Ureter (tissue), 1 donor: ENCODE measurements at places on chromosomes 5 and 9. TPM values are rescaled to one million over a fixed set of nuclear protein-coding genes. Genes with fewer than 3 reads are reported as not detected.

PTCD2 gene
- total RNA-seq: 17.0 TPM

ACOT12 gene
- total RNA-seq: not detected

PRDM9 gene
- not detected for total RNA-seq

SLC25A2 gene
- 1.3 TPM for total RNA-seq

GDNF gene
- total RNA-seq: not detected

BARHL1 gene
- total RNA-seq: not detected

PCDHB5 gene
- 2.9 TPM for total RNA-seq

WDR31 gene
- 5.1 TPM for total RNA-seq

ANKRD55 gene
- 0.34 TPM for total RNA-seq

GABRG2 gene
- total RNA-seq: not detected

DNA sequence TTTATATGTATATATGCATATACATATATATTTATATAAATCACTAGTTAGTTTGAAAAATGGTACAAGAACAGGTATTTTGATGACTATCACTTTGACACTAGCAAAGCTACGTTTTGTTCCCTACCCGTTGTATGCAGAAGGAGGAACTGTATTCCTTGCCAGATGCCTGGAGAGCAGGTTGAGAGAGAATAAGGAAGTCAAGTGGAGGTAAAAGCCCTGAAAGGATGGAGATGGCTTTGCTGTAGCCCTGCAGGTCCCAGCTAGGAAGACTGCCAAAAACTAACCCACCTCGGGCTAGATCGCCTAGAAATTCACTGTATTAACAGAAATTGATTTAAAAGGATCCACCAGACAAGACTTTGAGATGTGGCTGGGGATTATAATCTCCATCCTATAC, 229.3 kb downstream of the RFX3 start:
- DNase-seq: no peak

- no peak for DNase-seq
Measured at GRCh38 chr9:91307279-91307678, 54.4 kb downstream of the AUH start.

GRCh38 chr5:112555691-112556090, 136.6 kb upstream of the EPB41L4A start:
- DNase-seq: no peak

DNA sequence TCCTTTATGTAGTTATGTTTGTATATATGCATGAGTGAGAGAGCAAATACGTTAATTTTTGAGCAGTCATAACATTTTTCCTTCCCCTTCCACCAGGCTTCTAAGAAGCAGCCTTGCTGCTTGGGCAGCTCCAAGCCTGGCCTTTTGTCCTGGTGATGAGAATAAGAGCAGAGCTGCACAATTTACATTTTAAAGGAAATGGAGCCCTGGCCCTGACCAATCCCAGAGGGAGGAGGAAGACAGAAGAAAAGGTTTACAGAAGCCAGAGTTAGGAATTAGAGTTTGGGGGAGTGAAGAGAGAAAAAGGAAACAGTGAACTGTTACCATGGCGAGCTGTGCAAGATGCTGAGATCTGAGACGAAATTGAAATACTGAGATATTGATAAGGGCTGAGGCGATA, 25.3 kb upstream of the EFNA5 start:
- no peak for DNase-seq

GRCh38 chr9:100426189-100426529, 784 bp upstream of the MSANTD3 start:
- DNase-seq: no peak

DNA sequence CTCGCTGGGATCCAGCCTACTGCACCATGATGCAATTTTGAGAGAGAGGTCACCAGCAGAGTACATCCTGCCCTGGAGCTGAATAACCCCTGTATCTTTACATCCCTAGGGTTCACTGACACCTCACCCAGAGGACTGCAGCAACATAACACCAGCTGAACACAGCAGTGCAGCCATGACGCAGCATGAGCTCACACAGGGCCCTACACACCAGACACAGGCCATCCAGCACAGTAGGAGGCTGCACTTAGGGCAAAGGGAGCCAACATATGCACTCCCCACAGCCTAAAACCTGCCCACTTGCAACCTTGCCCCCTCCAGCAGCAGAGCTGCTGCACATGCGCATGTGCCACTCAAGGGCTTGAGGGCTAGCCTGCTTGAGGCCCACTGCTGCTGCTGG, 157.3 kb upstream of the SMARCA2 start:
- DNase-seq: no peak

GRCh38 chr5:63128018-63128417, 549.4 kb downstream of the LRRC70 start:
- DNase-seq: no peak

GRCh38 chr5:10876006-10876744, 115.1 kb upstream of the DAP start:
- no peak for DNase-seq

DNA sequence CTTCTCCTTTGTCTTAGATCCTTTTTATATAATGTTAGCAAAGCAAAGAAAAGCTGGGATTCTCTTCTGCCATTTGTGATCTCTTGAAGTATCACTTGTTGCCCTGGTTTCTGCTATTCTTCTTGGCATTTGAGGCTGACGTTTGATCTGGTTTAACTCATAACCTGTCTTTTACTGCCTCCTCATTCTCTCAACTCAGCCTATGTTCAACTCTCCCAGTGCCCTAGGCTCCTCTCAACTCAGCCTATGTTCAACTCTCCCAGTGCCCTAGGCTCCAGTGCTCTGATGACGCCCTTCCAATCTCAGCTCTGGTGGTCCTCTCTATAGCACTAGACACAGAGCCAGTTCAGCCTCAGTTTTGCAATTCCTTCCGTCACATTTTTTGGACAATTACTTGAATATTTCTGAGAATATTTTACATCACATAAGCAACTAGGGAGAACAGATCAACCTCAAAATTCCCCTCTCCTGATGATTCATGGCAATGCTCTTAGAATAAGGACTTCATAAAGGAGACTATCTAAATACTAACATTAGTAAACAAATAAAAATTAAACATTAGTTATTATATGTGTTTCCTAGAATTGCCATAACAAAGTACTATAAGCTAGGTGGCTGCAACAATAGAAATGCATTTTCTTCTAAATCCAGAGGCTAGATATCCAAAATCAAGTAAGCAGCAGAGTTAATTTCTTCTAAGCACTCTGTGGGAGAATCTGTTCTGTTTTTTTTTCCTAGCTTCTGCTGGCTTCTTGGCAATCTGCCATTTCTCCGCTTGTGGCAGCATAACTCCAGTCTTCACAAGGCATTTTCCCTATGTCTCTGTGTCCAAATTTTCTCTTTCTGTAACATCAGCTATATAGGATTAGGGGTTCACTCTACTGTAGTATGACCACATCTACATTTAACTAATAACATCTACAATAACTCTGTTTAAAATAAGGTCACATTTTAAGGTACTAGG, 662.1 kb upstream of the FTMT start:
- DNase-seq: no peak
